Foreskin keratinocyte (primary cell): ENCODE measurements at places on chromosomes 16 and 17. TPM values are rescaled to one million over a fixed set of nuclear protein-coding genes. Genes with fewer than 3 reads are reported as not detected.

- peak; percentile 24 for DNase-seq
Observed at GRCh38 chr17:66625311-66625767, 209.6 kb upstream of the CACNG5 start.

Gene KRT12
- polyA plus RNA-seq: not detected in 2 replicates

Gene MLKL
- 14.0 and 14.4 TPM in 2 replicates for polyA plus RNA-seq

Gene WFIKKN1
- 0.02 and 0.08 TPM in 2 replicates for polyA plus RNA-seq

- no peak for DNase-seq
Observed at GRCh38 chr17:7955414-7956227, 23.6 kb downstream of the CNTROB start.

GRCh38 chr16:81737885-81738536 lies 41.1 kb upstream of the PLCG2 start:
- peak; percentile 84 for DNase-seq

DNA sequence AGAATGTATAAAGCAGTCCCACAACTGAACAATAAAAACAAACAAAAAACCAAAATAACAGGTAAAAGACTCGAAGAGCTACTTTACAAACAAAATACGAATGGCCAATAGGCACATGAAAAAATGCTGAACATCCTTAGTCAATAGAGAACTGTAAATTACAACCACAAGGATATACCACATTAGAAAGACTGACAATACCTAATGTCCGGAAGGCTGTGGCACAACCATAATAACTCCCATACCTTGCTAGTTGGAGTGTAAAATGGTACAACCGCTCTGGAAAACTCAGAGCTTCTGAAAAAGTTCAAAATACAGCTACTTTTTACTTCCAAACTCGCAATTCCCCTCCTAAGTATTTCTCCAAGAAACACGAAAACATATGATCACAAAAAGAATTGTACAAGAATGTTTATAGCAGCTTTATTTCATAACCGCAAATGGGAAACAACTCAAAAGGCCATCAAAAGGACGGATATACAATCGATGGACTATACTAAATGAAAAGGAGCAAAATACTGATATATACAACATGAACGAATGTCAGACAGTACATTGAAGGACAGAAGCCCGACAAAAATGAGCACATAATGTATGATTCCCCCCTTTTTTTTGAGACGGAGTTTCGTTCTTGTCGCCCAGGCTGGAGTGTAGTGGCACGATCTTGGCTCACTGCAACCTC lies 2.3 kb downstream of the TP53 start:
- DNase-seq: no peak

Gene PRSS33
- polyA plus RNA-seq: not detected in 2 replicates

DNA sequence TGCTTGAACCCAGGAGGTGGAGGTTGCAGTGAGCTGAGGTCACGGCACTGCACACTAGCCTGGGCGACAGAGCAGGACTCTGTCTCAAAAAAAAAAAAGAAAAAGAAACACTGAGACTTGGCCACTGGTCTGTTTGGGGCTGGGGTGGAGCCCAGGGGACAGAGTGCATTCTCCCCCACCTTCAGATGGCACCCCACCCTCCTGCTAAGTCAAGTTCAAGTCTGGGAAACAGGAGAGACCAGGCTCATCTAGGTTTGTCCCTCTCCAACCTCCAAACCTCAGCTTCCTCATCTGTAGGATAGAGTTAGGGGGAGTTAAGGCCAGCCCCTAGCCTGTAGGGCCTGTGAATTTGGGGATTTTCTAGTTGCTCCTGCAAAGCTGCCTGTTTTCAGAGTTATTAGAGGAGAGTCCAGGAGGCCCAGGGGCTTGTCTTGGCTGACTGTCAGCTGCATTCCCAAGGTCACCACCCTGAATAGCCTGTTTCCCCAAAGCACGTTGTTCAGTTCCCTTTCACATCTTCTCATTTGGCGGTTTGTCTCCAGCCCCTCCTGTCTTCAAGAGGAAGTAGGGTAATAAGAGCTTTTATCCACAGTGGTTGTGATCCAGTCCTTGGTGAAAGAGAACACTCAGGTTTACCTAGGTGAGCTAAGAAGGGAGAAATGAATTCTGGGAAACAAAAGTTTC lies 2.2 kb downstream of the MT3 start:
- DNase-seq: no peak

DNA sequence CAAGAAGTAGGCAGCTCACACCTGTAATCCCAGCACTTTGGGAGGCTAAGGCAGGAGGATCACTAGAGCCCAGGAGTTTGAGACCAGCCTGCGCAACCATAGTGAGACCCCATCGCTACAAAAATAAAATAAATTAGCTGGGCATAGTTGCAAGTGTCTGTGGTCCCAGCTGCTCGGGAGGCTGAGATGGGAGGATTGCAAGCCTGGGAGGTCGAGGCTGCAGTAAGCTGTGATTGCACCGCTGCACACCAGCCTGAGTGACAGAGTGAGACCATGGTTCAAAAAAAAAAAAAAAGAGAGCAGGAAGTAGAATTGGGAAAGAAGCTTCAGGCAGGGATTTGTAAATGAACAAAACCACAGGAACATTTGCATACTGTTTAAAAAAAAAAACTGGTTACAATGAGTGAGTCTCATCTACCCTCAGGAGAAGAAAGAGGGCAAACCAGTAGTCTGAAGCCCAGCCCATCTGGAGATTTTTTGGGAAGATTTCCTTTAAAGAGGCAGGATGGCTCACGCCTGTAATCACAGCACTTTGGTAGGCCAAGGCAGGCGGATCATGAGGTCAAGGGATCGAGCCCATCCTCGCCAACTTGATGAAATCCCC lies 7.9 kb downstream of the MPV17L start:
- DNase-seq: peak; percentile 77

DNA sequence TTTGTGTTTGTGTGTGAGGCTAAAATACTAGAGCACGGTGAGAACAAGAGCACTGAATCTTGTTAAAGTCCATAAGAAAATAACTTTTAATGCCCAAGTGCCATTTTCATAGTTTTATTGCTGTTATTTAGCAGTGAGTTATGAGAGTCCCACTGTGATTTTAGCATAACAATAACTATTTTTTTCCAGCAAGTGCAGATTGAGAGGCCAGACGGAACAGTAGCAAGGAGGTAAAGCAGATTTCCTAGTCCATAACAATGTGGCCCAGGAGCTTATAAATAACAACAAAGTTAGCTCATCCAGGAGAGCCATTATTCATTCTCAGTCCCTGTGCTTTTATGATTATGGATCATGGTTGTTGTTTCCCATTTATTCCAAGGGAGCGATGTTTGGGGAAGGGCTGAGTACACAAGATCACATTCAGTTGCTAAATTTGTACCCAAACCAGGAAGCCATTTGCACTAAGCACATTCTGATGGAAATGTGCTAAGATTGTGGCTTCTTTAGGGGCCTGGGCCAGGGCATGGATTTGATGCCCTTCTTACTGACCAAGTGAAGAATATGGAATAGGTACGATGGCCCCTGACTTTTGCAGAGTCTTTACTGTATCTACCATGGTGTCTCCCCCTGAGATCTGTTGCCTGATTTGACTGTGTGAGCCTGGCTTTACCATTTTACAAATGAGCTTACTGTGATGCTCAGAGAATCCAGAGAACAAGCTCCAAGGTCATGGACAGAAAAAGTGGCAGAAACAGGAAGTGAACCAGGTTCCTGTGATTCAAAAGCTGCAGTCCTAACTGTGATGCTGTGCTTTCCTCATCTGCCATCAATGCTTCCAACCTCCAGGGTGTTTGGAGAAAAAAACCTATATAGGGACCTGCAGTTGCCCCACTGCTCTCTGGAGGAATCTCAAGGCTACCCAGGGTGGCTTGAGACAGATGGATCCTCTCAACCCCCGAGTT lies 204.7 kb upstream of the HSBP1 start:
- DNase-seq: no peak

- peak; percentile 34 for DNase-seq
Observed at GRCh38 chr17:6413065-6413464, 21.9 kb downstream of the AIPL1 start.

DNA sequence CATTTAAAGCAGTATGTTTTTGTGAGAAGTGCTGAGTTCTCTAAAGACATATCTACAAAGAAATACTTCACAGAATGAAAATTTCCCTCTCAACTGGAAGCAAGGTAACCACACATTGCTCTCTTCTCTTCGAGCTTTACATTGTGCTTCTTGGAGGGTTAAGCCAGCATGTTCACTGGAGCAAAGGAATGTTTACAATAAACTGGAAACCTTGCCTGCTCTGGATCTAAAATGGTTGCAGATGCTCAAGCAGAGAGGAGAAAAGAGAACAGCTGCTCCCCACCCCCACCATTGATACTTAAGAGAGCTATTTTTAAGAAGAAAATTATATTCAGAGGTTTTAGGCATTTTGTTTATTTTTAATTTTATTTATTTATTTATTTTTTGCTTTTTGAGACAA lies 213.1 kb downstream of the CEP112 start:
- no peak for DNase-seq

- DNase-seq: no peak
Observed at GRCh38 chr16:61547626-61548025, 488.6 kb downstream of the CDH8 start.

Gene DYNLL2
- 21.4 and 23.6 TPM in 2 replicates for polyA plus RNA-seq

DNA sequence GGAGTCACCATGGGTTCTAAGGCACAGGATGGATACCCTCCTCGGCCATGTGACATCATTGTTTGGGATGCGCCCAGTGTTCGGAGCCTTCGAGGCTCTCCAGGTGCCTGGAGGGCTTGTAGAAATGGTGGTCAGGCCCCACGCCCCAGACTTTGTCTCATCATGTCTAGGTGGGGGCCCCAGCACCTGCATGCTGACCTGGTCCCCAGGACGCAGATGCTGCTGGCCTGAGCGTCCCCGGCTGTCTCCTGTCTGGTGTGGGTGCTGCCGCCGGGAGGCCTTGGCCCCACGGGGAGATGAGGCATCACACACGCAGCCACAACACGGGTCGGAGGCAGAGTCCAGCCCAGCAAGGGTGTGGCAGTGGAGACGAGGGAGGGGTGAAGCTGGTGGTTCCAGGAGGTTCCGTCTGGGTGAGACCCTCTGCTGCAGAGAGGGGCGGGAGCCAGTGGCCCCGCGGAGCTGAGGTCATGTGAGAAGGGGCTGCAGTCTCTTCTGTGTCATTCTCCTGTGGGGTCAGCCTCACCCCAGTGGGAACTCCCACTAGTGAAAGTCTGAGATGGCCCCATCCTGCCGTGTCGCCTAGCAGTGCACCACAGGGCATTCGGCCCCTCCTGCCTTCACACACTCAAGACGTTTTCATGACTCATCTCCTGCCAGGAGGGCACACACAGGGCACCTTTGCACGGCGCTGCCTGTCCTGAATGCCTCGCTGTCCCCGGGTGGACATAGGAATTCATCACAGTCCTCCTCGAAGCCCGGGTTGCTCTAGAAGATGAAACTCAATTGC lies 46.6 kb downstream of the JPH3 start:
- no peak for DNase-seq

DNA sequence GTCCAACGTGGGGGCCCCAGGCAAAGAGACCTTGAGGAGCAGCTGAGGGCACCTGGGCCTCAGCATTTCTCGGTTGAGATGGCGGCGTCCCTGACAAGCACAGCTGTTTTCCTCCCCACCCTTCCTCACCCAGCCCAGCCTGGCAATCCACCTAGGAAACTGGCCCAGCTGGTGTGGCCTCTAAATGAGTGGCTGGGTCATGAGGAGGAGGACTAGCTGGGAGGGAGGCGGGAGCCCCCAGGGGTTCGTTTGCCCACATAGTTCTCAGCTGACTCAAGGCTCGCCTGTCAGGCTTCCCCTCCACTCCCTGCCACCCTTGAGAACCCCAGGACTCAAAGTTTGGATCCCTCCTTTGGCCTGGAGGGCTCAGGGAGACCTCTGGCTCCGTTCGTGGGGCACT lies 5.9 kb downstream of the RNF222 start:
- DNase-seq: no peak

Gene HID1
- polyA plus RNA-seq: 0.15 TPM in 1 of 2 replicates, not detected in the other

- DNase-seq: peak; percentile 8
Observed at GRCh38 chr17:63222655-63223054, 223.5 kb downstream of the CYB561 start.

- DNase-seq: no peak
Observed at GRCh38 chr17:62809656-62810055, 1.5 kb upstream of the MARCHF10 start.

DNA sequence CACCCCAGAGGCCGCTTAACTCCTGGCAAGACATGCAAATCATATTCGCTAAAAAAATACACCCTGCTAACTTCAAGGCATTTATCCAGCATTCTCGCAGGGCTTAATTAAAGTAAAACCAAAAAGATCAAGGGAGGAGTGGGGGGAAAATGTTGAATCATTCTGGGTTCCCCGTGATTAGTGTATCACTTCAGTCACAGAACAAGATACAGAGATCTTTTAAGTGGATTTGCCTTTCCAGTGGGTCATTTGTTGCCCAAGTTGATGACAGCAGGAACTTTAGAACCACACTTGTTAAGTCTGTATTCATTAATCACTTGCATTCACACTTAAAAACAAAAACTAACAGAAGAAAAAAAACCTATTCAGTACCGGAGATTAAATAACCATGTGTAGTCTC lies 17.3 kb downstream of the CRYBA1 start:
- DNase-seq: no peak

- no peak for DNase-seq
Observed at GRCh38 chr17:43673516-43674323, 12.0 kb upstream of the MEOX1 start.

- DNase-seq: no peak
Observed at GRCh38 chr16:57510016-57510871, 24.0 kb upstream of the DOK4 start.

- peak; percentile 12 for DNase-seq
Observed at GRCh38 chr17:43399839-43400328, 1.1 kb downstream of the ARL4D start.
